ENCODE measurements at places on chromosomes 7 and 10.

GRCh38 chr7:65974191-65974801 lies 7.7 kb downstream of the GUSB start:
- DNase-seq, result no peak

- no peak for DNase-seq
Observed at GRCh38 chr10:113436851-113437250, 116.0 kb upstream of the HABP2 start.

GRCh38 chr7:43377196-43377960 lies 205.5 kb upstream of the STK17A start:
- no peak for DNase-seq

- DNase-seq, result no peak
Observed at GRCh38 chr10:71708301-71708703, 11.3 kb downstream of the C10orf105 start.

DNA sequence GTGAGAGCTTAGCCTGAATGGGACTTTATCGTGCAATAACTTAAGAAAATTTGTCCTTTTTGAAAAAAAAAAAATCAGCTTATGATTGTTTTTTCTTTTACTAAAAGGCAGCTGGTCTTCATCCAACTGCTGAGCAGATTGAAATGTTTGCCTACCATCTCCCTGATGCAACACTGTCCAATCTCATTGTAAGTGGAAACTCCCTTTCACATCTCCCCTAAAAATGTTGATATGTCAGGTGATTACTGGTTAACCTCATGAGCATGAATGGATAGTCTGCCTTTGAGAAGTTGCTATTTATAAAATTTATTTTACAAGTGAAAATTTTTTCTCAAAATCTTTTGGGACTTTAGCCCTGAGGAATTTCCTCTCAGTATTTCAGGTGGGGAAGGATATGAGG lies 17.8 kb upstream of the HKDC1 start:
- DNase-seq, result no peak

- no peak for DNase-seq
Observed at GRCh38 chr7:157518514-157519175, 181.8 kb downstream of the DNAJB6 start.

- no peak for DNase-seq
Observed at GRCh38 chr10:20888620-20889330, 8.3 kb downstream of the NEBL start.

- DNase-seq, result no peak
Observed at GRCh38 chr10:29877793-29878491, 181.4 kb downstream of the JCAD start.

- DNase-seq, result no peak
Observed at GRCh38 chr10:7475939-7476338, 65.1 kb upstream of the SFMBT2 start.

GRCh38 chr10:114042895-114043531 lies 653 bp upstream of the ADRB1 start:
- DNase-seq, result no peak

DNA sequence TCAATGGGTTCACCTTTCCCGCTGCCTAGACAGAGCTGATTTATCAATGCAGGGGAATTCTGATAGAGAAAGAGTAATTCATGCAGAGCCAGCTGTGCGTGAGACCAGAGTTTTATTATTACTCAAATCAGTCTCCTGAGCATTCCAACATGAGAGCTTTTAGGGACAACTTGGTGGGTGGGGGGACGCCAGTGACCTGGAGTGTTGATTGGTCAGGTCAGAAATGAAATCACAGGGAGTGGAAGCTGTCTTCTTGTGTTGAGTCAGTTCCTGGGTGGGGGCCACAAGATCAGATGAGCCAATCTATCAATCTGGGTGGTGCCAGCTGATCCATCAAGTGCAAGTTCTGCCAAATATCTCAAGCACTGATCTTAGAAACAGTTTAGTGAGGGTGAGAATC lies 99.0 kb upstream of the CAV2 start:
- DNase-seq, result no peak

GRCh38 chr10:101290881-101291280 lies 61.6 kb upstream of the LBX1 start:
- DNase-seq, result no peak

- DNase-seq, result no peak
Observed at GRCh38 chr10:53477313-53477675, 704.7 kb upstream of the MBL2 start.

DNA sequence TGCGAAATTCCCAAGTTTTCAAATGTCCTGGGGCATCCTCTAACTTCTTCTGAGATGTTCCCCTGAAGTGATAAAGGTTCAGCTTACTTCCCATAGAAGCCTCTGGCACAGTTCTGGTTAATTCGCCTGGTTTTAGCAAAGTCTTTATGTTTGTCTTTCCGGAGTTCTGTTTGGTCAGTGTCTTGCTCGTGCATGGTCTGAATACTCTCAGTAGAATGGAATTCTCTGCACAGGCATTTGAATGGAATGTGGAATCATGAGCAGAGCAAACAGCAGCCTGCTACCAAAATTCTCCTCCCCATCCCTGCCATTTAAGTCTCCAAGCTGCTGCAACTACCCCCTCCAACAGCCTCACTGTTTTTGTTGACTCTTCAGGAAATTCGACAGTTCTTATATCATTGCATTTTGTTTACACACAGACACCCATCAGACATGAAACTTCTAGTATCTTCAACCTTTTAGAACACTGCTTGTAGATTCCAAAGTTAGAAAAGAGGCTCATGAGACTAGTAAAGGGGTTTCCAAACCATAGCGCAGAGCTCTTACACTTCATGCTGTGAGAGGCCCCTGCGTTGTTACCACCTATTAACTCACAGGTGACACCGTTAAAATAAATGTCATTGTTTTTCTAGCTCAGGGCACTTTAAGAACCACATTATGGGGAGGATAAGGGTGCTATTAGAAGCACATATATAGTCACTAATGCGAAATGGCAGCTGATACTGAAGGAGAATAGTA lies 129.7 kb downstream of the PLCE1 start:
- DNase-seq, result no peak

- DNase-seq, result no peak
Observed at GRCh38 chr7:9120331-9120730, 686.9 kb downstream of the NXPH1 start.

DNA sequence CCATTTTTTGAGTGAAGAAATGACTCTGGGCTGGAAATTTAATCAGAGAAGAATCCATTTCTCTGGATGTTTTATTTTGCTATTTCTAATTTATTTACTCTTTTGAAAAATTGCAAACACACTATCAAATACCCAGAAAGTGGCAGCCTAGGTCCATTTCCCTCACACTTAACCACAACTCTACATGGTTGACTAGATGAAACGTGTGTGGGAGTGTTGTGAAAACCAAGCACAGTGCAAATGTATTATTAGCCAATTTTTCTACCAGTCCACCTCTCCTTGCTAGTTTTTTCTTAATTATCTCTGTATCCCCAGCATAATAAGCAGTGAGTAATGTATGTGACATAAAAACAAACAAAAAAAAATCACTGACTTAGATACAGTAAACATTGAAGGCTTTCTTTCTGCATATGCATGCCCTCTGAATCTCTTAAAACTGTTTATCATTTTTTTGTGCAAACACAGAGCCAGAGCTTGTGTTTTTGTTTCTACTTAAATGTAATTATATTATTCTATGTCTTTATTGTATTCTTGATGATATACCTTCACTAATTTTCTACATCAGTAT lies 30.9 kb downstream of the SCIN start:
- DNase-seq, result no peak

- DNase-seq, result peak; percentile 43
Observed at GRCh38 chr10:63630085-63630930, 109.1 kb downstream of the REEP3 start.

DNA sequence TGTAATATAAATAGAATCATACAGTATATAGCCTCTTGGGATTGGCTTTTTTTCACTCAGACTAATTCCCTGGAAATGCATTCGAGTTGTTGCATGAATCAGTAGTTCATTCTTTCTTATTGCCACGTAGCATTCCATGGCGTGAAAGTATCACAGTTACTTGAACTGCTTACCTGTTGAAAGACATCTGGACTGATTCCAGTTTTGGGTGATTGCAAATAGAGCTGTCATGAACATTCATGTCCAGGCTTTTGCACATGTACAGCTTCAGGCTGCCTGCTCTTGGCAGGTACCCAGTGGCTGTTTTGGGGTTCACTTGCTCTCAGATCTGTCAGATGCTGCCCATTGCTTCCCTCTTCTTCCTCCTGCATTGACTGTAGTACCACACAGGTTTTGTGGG lies 54.9 kb downstream of the LRGUK start:
- DNase-seq, result no peak

- no peak for DNase-seq
Observed at GRCh38 chr7:96418581-96418980, 96.7 kb upstream of the SLC25A13 start.

GRCh38 chr10:70974351-70974901 lies 86.1 kb upstream of the PCBD1 start:
- DNase-seq, result no peak

GRCh38 chr7:88306590-88307048 lies at the start of gene STEAP4:
Gene STEAP4, minus strand, starts transcription at chr7:88306894. Its CDS starts 22,625 bp downstream, at chr7:88284269.
- DNase-seq, result no peak

DNA sequence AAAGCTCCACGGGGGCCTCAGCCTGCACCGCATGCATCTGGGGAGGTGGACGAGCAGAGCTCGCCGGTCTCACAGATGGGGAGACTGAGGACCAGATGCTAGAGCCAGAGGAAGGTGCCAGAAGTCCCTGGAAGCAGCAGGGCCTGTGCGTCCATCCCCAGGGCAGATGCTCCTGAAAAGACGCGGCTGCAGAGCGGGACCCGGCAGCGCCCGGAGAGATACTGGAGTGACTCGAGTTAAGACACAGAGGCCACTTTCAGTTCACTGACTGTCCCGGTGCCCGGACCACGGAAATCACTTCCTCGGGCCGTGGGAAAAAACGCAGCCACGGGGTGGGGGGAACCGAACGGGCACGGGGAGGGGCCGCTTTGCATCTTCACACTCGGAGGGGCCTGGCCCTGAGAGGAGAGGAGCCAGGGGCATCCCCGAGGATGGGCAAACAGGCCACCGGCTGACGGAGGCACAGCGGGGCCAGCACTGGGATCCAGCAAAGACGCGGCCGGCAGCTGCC lies 85.4 kb downstream of the FOXL3 start:
- no peak for DNase-seq

DNA sequence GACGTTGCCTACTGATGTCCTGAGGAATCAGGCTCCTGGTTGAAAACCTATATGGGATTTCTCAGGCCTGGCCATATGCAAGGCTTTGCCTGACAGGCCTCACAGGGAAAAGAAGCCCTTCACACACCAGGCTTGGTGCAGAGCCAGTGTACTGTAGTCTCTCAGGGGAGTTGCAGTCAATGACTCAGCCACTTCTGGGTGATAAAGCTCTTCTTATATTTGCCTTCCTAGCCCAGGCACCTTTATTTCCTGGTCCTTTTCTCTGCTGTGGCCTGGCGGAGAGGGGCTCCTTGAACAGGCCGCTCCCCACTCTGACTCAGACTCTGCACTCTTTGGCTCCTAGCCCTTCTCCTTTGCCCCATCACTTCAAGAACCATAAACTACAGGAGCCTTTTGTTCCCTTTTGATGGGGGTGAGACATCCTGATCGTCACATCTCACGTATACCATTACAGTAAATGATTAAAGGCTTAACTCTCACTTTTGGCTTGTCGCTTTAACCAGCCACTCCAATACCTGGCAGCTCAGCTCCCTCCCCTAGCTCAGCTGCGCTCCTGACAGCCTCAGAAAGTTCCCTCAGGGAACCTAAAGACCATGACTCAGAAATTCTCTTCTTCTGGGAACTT lies 33.5 kb downstream of the DPY19L1 start:
- DNase-seq, result no peak

DNA sequence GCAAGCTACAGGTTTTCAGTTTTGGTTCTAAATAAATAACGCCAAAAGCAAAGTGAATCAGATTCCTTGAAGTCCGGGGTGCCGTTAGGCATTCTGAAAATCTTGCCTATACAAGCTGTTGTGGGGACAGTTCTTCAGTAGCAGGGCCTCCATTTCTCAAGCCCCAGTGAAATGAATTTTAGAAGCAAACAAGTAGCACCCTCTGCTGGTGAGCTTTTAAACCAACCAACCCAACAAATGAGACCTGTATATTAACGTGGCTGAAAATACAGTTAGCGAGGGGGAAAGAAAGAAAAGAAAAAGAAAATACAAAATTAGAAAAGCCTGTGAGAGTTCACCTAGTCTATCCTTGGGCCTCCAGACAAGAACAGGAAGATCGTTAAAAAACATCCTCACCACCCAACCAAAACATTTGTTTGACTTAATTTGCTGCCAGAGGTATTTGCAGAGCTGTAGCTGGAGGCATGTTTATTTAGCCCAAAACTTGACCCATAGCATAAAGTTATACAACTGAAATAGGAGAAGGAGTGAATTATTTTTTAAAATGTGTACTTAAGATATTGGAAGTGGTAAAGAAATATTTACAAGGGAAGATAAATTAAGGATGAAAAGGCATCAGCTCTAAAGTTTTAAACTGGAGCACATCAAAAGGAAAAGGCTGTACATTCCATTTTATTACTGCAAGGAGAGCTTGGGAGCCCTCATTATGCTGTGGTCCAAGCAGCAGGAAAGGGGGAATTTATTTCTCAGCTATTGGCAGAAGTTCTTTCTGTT lies 98.9 kb downstream of the DYNC1I1 start:
- peak; percentile 26 for DNase-seq

GRCh38 chr10:113139699-113140098 lies 189.7 kb downstream of the TCF7L2 start:
- DNase-seq, result no peak

DNA sequence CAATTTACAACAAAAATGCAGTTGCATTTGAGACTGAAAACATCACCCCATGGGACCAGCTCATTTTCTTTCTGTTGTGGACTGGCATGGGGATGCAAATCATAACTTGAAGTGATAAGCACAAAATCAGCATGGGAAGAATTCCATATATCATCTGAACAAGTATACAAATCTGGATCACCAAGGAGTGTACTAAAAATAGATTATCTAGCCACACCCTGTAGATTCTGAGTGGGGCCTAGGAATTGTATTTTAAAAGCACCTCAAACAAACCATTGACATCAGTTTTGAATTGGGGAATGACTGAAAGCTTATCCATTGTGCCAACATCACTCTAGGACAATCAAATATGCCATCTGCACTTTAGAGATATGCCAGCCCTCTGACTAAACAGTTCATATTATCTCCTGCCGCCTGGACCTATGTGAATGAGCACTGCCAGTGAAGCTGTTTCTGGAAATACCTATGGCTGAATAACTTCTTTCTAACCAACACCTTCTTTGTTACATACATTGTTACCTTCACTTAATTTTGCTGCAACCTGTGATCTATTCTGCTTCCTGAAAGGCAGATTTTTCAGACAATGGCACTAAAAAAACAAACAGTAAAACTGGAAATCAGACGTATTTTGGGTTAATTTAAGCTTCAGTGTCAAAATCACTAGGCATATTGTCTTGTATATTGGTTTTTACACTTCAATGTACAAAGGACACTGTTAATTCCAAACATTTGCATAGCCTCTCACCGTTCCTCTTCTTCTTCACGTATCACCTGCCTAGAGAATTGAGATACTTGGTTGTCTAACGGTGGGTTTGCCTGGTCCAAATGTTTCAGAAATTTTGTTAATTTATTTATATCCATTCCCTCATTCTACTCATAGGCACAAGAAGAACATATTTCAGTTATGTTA lies 42.4 kb upstream of the HGF start:
- DNase-seq, result no peak

- no peak for DNase-seq
Observed at GRCh38 chr7:30183749-30184369, 49.1 kb downstream of the MTURN start.

Measured in pulmonary artery endothelial cell (primary cell).